ENCODE measurements at places on chromosomes 5 and 9. TPM values are rescaled to one million over a fixed set of nuclear protein-coding genes. Genes with fewer than 3 reads are reported as not detected.

DNA sequence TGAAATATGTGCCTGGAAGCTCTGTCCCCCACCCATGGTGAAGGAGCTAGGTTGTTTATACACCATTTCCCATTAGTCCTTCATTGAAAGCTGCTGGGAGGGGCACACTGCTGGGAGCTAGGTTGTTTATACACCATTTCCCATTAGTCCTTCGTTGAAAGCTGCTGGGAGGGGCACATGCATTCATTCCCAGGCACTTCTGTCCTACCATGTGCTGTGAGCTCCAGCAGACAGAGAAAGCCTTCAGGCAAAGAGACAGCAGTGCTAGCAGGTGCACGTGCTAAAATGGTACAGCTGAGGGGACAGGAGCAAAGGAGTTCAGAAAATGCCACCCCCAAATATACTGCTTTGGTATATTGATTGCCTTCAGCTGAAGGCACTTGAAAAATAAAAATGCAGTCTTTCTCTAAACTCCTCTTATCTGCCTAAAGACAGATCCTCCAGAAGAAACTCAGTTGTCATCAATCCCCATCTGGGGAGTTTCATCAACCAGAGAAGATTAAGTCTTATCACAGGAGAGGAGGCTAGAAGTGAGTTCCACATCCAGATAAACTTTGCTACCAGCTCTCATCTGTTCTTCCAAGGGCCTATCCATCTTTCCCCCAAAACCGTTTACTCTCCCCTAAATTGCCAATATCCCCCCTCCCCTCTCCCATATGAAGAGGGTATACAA is 27.7 kb upstream of the DAPK1 start:
- DNase-seq = no peak

DNA sequence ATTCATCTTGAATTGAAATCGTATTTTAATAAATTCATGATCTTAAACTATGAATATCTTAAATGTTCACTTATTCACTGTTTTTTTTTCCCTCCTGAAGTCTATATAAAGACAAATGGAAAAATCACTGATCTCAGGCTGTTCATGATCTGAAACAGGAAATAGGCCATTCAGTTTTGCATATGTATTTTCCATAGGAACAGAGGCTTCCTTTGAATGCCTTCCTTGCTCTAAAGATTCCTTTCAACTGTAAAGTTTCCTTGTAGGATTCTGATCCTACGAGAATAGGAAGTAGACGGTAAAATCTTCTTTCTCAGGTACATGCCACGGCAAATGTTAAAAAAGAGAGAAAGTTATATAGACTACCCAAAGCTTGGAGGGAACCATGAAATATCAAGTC is 194.4 kb upstream of the PPP1R2B start:
- no peak for DNase-seq

CKMT2 gene
- total RNA-seq = 0.44 TPM

GRCh38 chr9:20805766-20806165 is 121.7 kb downstream of the FOCAD start:
- no peak for DNase-seq

GARIN3 gene
- total RNA-seq = not detected

- no peak for DNase-seq
Measured at GRCh38 chr5:77077829-77078176, 9.3 kb downstream of the ZBED3 start.

DNA sequence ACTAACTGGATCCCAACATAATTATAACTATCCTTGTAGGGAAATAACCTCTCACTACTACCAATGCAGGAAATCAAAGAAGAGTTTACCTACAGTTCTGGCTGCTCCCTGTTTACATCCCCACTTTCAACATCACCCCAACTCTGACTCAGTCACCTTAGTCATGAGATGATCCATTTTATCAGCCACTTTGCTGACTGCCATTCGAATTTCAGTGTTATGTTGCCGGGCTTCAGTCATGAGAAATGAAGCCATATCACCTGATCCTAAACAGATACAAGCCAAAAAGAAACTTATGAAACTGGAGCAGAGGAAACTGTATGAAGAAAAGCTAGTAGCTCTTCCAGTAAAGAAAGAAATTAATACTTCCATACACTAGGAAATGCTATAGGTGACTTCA is 33.7 kb downstream of the SLC31A2 start:
- no peak for DNase-seq

HTR1A gene
- not detected for total RNA-seq

- DNase-seq = no peak
Measured at GRCh38 chr5:33631139-33631538, 190.4 kb downstream of the TARS1 start.

IL5 gene
- total RNA-seq = not detected

DRD1 gene
- not detected for total RNA-seq

GRCh38 chr9:107693625-107694326 is 204.2 kb upstream of the KLF4 start:
- DNase-seq = no peak

TTC16 gene
- not detected for total RNA-seq

DNA sequence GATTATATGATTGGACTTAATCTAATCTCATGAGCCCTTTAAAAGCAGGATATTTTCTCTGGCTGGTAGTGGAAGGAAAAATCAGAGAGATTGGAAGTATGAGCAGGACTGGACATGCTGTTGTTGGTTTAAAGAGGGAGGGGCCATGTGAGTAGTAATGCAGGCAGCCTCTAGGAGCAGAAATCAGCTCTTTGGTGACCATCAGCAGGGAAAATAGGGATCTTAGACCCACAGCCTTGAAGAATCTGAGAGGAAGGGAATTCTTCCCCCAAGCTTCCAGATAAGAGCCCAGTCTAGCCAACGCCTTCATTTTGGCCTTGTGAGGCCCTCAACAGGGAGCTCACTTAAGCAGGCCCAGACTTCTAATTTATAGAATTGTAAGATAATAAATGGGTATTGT is 9.5 kb downstream of the SH3GL2 start:
- DNase-seq = no peak

GRCh38 chr9:1473956-1474634 is 423.9 kb downstream of the DMRT2 start:
- no peak for DNase-seq

CCDC192 gene
- total RNA-seq = not detected

- no peak for DNase-seq
Measured at GRCh38 chr9:109770101-109770500, 9.9 kb upstream of the PALM2AKAP2 start.

GRCh38 chr5:68454766-68455165 is 239.2 kb downstream of the PIK3R1 start:
- no peak for DNase-seq

GRCh38 chr9:133711428-133712220 is 26.5 kb downstream of the SARDH start:
- no peak for DNase-seq

GRCh38 chr9:16043756-16044578 is 491.1 kb downstream of the CCDC171 start:
- no peak for DNase-seq

GRCh38 chr5:109741390-109741789 is 51.7 kb downstream of the MAN2A1 start:
- DNase-seq = no peak

DNA sequence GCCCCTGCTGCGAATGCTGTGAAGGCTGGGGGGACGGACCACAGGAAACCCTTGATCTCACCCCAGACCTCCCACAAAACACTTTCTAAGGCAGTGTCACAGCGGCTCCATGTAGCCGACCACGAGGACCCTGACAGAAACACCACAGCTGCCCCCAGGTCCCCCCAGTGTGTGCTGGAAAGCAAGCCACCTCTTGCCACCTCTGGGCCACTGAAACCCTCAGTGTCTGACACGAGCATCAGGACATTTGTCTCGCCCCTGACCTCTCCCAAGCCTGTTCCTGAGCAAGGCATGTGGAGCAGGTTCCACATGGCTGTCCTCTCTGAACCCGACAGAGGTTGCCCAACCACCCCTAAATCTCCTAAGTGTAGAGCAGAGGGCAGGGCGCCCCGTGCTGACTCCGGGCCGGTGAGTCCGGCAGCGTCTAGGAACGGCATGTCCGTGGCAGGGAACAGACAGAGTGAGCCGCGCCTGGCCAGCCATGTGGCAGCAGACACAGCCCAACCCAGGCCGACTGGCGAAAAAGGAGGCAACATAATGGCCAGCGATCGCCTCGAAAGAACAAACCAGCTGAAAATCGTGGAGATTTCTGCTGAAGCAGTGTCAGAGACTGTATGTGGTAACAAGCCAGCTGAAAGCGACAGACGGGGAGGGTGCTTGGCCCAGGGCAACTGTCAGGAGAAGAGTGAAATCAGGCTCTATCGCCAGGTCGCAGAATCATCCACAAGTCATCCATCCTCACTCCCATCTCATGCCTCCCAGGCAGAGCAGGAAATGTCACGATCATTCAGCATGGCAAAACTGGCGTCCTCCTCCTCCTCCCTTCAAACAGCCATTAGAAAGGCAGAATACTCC is 84.7 kb downstream of the GOLPH3 start:
- no peak for DNase-seq

PCDHA9 gene
- not detected for total RNA-seq

DNA sequence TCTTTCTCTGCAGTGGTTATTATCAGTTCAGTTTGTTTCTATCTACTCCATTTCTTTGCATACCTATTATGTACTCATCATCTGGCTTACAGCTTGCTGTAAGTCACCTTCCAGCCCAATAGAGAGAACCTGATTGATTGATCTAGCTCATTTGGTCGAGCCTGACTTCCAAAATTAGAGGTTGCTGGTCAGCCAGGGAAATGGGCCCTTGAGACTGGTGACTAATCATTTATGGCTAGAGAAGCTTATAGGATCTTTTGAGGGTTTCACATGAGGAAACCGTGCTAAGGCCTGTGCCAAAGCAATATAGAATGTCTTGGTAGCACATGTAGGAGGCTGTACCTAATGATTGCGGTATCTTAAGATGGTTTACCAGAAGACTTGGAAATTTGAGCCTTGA is 5.8 kb downstream of the SREK1 start:
- no peak for DNase-seq

CFAP90 gene
- total RNA-seq = not detected

RLN1 gene
- not detected for total RNA-seq

- no peak for DNase-seq
Measured at GRCh38 chr5:171639966-171640365, 145.7 kb upstream of the SMIM23 start.

GRCh38 chr5:14450018-14450524 is 131.5 kb upstream of the OTULINL start:
- DNase-seq = no peak

- no peak for DNase-seq
Measured at GRCh38 chr5:154486427-154486866, 8.4 kb upstream of the HAND1 start.

DNA sequence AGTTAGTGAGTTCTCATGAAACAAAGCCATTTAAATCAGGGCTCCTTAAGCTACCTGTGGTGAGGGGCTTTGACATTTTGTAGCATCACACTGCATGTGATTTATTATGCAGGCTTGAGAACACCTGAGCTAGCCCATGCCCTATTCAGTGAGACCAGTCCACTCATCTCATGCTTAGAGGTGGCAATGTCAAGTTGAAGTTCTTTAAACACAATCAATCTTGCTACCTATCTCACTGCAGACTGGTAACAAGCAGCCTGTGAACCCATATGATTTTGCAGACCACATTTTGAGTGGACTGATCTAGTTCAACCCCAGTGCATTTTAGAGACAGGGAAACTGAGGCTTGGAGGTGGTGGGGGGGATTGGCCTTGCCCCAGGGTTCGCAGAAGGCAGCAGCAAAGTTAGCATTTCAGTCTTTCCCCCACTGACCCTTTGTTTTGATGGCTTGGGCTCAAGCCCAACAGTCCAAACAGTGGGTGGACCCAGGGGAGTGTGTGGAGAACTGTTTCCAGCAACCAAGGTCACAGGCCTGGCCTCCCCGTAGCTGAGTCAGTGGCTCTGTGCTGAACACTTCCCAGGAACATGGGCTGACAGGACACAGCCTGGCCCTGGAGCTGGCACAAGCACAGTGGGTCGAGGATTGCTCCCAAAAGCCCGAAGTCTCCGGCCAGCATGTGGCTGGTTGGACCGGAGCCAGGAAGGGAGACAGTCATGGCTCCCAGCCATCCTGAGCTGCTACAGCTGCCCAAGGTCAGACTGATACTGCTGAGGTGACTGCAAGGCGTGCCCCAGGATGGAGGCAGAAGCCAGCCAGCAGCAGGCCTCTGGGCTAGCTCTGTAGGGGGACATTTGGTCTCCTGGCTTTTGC is 95.3 kb downstream of the RGS3 start:
- no peak for DNase-seq

- DNase-seq = no peak
Measured at GRCh38 chr5:6457592-6457991, 8.9 kb downstream of the UBE2QL1 start.
